CD4-positive, alpha-beta T cell treated with Interleukin-4 for 4 hours (primary cell): ENCODE measurements at places on chromosomes 1 and 21.

- DNase-seq = no peak
Observed at GRCh38 chr21:39384674-39385298, 35.9 kb upstream of the HMGN1 start.

- no peak for DNase-seq
Observed at GRCh38 chr1:200619894-200620272, 668 bp downstream of the KIF14 start.

- DNase-seq = no peak
Observed at GRCh38 chr1:170698301-170699275, 34.7 kb downstream of the PRRX1 start.

DNA sequence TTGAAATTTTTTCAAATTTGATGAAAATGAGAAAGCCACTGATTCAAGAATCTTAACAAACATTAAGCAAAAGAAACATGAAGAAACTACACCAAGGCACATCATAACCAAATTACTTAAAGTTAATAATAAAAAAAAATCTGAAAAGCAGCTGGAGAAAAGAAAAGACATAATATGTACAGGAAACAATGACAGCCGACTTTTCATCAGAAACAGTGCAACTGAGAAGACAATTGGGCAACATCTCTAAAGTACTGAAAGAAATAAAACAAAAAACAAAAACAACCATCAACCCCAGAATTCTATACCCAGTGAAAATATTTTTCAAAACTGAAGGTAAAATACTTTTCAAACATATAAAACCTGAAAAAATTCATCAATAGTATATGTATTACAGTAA is 73.8 kb upstream of the DMRTA2 start:
- no peak for DNase-seq

GRCh38 chr1:56806804-56807203 is 12.4 kb downstream of the FYB2 start:
- DNase-seq = no peak

- DNase-seq = no peak
Observed at GRCh38 chr21:42356046-42356445, 5.3 kb upstream of the TFF2 start.

GRCh38 chr21:34621434-34622350 is 6.8 kb upstream of the RCAN1 start:
- no peak for DNase-seq

DNA sequence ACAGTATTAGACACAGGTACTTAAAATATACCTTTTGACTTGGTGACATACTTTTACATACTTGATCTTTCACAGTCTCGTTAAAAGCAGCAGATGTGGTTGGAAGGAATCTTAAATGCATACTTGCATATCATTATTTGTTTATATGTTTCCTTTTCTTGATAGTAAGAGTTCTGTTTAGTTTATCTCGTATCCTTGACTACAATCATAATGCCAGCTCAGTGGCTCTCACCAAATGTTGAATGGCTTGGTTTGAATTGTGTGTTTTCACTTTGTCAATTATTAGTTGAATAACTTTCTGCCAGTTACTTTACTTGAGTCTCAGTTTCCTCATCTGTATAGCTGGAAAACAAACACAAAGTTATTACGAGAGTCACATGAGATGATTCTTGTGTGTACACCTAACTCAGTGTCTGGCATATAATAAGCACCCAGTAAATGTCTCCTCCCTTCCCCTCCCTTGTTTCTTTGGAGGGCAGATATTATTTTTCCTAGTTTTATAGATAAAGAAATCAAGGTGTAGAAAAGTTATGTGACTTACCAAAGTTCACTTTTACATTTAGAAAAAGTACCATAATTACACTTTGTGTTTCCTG is 131.6 kb upstream of the IVNS1ABP start:
- DNase-seq = no peak

GRCh38 chr21:34869545-34869944 is 179.6 kb downstream of the RUNX1 start:
- no peak for DNase-seq

GRCh38 chr1:200473698-200474371 is 64.0 kb upstream of the ZNF281 start:
- DNase-seq = peak; percentile 7

GRCh38 chr1:181117648-181118449 is 29.3 kb downstream of the IER5 start:
- no peak for DNase-seq

DNA sequence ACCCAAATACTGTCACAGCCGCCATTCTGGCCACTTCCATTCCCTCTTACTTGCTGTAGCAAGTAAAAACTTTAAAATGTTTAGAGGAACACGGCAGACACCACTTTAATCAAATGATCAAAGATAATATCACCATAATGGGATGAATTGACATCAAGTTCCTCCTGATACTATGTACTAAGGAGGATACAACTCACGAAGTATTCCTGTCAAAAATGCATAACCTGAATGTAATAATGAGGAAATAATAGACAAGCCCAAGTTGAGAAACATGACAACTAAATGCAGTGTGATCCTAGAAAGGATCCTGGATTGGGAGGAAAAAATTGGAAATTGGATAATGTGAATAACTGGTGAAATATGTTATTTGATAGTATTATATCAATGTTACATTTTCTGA is 3.9 kb downstream of the KDF1 start:
- no peak for DNase-seq

DNA sequence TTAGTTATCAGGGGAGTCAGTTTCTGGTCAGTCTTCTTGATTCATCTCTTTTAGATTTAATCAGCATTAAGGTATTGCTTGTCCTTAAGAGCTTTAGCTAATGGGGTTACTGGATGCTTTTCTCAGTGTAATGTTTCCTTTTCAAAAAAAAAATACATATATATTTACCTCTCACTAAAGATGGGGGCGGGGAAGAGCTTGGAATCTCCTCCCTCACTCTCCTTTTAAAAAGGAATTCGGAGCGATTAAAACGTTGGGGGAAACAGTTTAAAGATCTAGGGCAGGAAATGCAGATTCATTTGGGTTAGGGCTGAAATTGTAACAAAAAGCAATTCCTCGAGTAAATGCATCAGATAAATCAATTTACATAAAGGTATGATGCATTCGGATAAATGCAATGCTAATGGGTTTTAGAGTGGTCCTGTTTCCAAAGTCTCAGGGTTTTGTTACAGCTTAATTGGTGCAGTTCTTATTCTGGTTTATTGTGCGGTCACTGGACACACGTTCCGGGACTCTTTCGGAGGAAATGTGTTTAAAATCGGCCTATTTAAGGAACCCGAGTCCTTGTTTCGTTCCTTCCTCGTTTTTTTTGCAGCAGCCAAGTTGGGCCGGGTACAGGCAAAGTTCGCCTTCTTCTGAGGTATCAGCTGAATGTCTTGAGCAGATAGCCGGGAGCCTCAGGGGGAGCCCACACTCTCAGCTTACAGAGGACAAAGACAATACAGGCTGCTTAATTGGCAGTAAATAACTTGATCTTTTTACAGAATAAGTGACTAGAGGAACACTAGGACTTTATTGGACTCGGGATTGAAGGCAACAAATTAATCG is 1.6 kb downstream of the LMO4 start:
- no peak for DNase-seq

DNA sequence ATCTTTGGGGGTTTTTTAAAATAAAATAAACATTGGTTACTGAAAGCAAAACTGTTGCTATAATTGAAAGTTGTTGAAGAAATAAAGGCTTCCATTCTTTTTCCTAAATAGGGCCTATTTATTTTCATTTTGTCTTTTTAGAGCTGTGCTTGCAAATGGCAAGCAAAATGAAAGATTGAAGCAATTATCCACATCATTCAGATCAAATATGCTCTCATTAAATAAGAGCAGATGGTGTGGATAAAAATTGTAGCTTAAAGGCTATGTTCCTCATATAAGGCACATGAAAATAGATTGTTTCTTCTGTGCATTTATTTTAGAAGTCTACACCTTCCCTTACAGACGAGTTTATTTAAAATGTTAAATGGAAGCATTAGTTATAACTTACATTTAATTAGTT is 1317.7 kb downstream of the MRPL39 start:
- no peak for DNase-seq

GRCh38 chr1:160083968-160084770 is 2.8 kb downstream of the KCNJ9 start:
- DNase-seq = peak; percentile 72

DNA sequence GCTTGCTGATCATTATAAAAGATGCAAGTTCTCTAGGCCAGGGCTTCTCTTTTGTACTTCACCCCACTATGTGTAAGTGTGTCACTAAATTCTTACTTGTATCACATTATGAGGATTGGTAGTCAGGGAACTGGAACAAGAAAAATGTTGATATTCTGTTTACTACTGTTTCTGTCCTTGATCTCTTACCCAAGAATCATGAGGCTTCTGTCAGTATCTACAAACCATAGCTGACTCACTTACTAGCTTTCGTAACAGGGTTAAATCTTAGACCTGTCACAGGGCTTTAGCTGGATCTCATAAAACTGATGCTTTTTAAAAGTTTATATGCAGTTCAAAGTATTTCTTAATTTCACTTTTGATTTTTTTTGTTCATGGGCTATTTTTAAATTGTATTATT is 681.2 kb downstream of the PLPP3 start:
- no peak for DNase-seq

DNA sequence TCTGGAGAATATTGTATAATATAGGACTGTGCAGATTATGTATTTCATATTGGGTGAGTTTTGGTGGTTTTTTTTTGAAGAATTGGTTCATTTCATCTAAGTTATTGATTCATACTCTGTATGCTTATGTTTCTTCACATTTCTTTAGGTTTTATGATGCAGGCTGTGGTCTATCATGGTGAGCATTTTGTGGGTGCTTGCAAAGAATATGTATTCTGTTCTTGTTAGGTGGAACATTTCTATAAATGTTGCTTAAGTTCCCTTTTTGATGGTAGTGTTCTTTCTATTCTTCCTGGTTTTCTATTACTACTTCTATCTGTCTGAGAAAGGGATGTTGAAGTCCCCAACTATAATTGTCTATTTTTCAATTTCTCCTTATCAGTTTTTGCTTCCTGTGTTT is 42.6 kb downstream of the PKN2 start:
- DNase-seq = no peak

GRCh38 chr1:198445872-198446271 is 94.6 kb downstream of the ATP6V1G3 start:
- no peak for DNase-seq

GRCh38 chr1:230518511-230518910 is 92.4 kb upstream of the PGBD5 start:
- DNase-seq = no peak

- no peak for DNase-seq
Observed at GRCh38 chr1:59484096-59484495, 187.2 kb downstream of the FGGY start.

GRCh38 chr1:227735539-227736285 is 477 bp downstream of the SNAP47 start:
- DNase-seq = no peak

- no peak for DNase-seq
Observed at GRCh38 chr1:9495854-9496374, 43.4 kb upstream of the SLC25A33 start.

DNA sequence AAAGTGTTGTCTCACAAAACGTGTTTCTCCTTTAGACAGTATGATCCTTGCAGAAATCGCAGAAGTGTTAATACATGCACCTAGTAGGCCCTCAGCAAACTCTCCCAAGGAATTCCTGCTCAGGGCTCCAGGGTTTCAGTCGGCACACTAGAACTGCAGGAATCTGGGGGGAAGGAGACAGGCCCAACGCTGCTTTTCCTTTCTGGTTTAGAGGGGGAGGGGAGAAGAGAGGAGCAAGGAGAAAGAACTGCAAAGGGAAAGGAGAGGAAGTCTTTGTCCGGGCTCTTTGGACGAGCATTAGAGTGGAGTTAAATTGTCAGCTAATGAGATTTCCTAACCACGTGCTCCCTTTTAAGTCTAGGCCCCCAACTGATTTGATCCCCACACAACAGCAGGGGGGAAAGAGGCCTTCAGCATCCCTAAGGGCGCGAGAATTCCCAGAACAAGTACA is 103.7 kb upstream of the SOD1 start:
- DNase-seq = no peak

GRCh38 chr1:155192346-155193274 is 15.1 kb downstream of the THBS3 start:
- peak; percentile 55 for DNase-seq

GRCh38 chr1:118988186-118989005 is at the start of gene TBX15:
Gene TBX15 (minus strand): TSS chr1:118988343. CDS start chr1:118987795, 548 bp downstream.
- no peak for DNase-seq

DNA sequence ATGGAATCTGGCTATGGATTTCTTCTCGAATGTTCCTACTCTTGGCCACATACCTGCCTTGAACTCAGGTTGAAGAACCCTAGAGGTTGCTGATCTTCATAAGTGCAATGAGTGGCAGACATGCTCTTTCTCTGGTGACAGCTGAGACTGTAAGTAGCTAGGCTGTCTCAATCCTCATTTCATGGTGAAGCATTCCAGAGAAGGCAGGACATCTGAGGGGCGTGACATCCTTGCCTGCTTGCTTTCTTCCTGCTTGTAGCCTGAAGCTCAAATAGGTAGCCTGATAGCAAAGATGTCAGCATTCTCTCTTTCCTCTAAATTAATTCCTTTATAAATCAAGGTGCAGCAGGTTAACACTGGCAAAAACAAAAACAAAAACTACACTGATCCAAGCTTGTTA is 114.6 kb upstream of the MAGI3 start:
- no peak for DNase-seq

DNA sequence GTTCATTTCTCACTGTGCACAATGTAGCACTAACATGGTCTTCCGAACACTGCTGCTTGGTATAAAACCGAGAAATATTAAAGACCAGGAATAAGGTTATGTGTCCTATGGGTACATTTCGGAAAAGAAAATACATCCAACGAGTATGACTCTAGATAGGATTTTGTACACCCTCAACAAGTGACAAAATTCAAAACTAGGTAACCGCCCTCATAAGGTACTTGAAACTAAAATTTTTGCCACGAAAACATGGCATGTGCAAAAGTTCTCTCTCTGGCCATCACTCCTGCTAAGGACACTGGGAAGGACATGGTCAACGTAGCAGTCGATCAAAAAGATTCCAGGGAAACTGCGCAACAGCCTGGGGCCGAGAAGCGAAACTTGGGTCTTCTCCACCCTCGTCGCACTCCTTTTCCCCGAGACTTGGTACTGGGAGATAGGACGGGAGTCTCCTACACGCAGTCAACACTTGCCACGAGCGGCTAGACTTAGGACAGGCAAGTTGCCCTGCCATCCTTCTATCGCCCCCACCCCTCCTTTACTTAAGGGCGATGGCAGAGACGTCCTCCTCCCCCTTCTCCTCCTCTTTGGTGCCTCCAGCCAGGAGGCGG is 338 bp upstream of the TOR1AIP1 start:
- DNase-seq = no peak

DNA sequence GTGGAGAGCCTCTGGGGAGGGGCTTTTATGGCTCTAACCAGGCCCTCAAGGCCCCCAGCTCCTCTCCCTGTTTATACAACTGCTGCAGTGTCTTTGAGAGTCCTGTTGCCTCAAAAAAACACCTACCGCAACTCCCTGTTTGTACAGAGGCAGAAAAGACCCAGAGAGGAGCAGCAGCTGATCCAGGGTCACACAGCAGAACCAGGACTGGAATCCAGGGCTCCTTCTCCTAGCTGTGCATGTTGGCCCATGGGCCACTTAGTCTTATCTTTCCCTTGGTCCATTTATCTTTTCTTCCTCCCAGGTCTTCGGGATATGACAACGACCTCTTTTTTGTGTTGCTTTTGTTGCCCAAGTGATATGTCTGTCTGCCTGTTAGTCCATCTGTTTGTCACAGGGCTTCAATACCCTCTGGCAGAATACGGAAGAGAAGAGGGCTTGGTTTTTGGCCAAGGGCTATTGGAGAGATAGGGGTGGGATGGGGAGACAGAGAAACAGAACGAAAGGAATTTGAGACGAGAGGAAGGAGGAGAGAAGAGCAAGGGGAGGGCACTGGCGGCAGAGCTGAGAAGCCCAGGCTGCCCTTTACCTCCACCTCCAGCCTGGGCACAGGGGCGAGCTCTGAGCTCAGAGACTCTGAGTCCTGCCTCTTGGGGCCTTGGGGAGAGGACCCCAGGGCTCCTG is 33.5 kb upstream of the WASF2 start:
- no peak for DNase-seq
